HS-5 (cell line): ENCODE measurements at places on chromosomes 2 and 18.

DNA sequence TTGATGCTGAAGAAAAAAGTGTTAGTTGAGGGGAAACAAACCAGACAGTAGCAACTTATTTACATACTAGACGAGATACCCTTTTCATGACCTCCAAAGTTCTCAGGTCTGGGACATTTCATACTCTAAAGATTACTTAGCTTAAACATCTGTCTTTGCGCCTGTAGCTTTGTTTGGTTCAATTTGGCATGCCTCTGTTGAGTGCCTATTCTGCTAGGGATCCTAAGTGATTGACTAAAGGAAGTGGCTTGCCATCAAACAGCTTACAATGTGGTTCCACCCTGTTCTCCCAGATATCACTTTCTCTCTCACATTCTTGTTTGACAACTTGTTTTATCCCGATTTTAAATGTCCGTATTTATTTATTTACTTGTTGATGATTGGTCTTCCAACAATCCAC is 488.8 kb downstream of the PARD3B start:
- no peak for DNase-seq

DNA sequence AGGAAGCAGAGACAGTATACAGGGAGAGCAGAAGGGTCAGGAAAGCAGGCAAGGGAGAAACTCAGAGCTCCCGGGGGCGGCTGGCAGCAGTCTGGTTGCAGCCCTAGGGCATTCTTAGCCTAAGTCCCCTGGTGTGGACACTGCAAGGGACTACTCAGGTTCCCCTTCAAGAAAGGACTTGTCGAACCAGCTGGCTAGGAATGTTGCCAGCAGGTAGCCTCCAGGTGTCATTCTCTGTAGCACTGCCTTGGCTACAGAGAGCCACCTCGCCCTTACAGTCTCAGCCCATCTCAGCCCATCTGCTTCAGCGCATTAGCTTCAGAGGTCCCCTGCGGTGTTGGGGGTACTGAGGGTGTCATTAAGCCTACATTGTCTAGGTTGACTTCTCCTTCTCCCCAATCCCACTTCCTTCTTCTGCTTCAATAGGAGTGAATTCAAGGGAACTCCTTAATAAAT is 11.3 kb upstream of the TMSB10 start:
- no peak for DNase-seq

DNA sequence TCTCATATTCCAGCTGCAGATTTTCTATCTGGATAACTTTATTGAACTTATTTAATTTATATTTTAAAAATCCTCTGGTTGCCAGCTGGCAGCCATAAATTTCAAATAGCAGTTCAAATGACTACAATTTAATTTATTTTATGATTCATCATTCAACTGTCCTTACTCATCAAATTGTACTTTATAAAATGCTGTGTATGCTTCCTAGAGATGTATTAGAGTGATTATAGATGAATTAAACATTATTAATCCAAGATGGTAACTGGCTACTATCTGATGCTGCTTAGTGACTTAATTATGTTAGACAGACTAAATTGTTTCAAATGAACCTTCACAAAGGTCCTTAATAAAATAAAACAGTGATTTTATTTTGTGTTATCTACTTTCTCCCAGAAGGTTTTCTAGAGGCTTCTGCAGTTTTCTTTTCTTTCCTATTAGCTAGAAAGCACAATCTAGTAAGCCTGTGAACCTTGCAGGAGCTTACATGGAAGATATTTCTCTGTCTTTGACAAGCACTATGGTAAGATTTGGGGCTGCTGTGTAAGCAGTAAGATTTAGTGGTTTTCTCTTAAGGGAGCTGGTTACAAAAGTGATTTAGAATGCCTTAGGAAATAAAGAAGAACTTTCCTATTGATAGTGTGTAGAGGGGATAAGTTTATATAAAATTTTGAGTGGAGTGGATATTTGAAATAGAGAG is 322.3 kb downstream of the FSIP2 start:
- no peak for DNase-seq

DNA sequence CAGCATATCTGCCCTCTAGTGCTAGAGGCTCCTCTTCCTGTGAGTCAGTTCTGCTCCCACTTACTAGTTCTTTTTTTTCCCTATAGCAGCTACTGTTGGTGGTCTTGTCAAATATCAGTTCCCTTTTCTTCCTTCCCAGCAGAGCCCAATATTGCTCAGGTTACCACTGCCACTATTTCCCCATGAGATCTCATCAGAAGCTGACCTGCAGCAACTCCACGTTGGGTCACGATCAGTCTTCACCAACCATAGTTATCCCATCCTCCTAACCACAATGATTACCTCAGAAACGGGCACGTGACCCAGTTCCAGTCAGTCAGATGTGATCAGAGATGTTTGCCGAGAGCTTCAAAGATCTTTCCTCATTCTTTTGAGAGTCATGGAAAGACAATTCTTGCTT is 59.7 kb upstream of the CAPN13 start:
- no peak for DNase-seq

DNA sequence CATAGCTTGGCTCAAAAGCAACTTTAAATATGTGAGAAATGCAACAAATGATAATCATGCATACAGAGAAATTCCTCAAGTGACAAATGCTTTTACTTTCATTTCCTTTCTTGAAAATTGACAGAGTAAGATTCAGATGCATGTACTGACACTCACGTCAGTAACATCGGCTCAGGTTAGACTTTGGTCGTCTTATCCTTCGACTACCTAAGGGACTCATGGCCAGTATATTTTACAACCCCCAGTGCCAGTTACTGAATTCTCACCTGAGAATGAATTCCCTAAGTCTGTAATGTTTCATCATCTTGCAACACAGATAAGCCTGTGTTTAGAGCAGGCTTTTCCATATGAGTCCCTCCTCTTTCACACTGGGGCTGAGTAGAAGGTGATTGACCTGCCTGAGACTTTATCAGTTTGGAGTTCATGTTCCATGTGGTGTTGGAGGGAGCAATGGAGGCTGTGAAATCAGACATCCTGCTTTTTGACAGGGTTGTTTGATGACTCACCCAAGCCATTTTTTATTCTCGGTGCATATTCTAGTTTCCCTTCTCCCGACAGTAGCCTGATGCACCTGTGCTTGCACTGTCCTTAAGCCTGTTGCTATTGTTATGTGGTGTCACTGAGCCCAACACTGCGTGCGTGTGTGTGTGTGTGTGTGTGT is 30.5 kb upstream of the ATP8B1 start:
- DNase-seq = no peak

DNA sequence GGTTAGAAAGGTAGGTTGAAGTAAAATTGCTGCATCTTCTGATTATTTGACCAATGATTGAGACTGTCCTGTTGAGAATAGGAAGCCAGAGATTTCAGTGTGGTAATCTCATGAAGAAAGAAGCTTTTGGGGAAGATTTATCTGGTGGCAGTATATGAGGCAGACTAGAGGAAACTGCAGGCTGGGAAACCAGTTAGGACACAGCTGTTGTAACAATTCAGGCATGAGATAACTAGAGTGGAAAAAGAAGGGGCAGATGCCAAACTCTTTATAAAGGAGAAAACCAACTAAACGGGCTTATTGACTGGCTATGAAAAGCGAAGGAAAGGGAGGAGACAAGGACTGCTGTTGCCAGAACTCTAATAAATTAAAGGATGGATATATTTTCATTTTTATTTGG is 155.6 kb downstream of the TTC27 start:
- no peak for DNase-seq

DNA sequence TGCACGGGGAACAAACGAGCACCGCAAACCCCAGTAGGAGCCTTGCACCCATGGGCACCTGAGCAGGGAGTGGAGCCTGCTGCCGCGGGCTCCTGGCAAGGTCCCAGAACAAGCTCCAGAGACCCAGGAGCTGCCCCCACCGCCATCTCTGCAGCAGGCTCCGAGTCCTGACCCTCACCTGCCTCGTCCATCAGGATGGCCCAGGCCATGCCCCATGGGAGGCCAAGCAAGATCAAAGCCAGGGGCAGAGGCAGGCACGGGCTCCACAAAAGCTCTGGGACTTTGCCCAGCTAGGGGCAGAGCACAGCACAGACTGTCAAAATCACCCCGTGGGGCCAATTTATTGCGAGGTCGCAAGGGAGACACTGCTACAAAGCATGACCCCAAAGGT is 43.6 kb downstream of the GPC1 start:
- DNase-seq = no peak

DNA sequence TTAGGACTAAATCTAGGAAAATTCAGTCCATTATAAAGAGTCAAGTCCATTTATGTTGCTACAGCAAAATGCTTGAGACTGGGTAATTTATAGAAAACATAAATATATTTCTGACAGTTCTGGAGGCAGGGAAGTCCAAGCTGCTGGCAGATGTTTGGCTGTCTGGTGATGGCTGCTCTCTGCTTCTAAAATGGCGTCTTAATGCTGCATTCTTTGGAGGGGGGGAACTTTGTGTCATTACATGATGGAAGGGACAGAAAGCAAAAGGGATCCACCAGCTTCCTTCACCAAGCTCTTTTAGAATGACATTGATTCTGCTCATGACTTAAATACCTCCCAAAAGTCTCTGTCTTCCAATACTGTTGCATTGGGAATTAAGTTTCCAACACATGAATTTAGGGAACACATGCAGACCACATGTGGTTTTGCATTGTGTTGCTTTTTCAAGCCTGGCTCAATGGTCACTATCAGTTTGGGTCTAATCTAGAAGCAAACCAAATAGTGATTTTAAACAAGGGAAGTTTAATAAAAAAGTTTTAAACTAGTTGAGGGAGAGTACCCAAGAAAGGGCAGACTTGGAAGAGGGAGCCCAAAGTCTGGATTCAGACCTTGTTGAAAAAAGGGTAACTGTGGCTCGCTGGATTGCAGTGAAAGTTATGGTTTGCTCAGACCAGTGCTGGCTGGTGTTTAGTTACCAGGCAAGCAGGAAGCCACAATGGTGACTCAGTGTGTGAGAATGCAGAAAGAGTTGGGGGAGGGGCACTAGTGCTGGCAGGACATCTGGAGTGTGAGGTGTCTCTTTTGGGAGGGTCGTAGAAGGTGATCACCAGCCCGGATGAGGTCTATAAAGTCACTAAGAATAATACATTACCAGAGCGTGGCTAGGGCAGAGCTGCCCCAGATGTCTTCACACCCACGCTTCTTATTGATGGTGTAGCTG is 30.8 kb downstream of the C18orf54 start:
- DNase-seq = peak; percentile 61

GRCh38 chr2:226763320-226763719 is 36.3 kb downstream of the IRS1 start:
- peak; percentile 8 for DNase-seq

DNA sequence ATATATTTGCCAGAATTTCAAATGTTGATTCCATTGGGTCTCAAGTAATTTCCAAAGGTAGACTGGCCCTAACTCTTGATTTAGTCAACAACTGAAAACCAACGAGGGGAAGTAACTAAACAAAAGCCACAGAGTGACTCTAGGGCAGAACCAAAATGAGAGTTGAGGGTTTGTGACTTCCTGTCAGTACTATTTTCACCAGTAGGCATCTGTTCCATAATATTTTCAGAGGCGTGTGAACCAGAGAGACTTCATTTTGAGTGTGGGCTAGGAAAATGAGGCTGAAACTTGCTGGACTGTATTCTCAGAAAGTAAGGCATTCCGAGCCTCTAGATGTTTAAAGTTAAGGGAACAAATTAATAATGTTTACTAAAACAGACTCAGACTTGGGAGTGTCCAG is 70.6 kb downstream of the GDF7 start:
- no peak for DNase-seq
